ENCODE measurements at places on chromosomes 1 and 21. TPM values are rescaled to one million over a fixed set of nuclear protein-coding genes. Genes with fewer than 3 reads are reported as not detected.

- DNase-seq: no peak
These were observed 108.8 kb downstream of the DPYD start for GRCh38 chr1:97812076-97812475.

DNA sequence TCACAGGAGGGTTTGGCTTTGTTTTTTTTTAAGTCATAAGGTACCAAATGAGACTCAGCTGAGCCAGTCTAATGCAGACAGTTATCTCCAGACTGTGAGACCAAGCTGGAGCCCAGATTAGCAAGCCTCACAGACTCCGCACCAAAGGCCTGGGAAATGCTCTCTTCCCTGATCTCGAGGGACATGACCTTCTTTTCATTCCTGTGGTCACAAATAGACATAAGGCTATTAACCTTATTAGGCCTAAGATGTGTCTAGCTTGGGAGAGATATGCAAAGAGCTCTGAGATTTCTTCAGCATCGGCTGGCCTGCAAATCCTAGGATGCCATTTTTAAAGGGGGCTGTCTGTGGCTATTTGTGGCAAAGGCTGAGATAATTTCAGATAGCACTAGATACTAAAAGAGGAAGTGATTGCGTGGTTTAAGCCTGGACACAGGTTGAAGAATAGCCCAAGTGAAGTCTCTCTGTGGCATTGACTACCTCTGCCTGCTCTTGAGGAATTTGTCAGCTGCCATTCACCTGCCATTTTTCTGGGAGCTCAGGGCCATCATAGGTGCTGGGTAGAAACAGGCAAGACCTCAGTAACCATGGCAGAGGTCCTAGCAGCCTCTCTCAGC is 301.3 kb downstream of the SIPA1L2 start:
- no peak for DNase-seq

DNA sequence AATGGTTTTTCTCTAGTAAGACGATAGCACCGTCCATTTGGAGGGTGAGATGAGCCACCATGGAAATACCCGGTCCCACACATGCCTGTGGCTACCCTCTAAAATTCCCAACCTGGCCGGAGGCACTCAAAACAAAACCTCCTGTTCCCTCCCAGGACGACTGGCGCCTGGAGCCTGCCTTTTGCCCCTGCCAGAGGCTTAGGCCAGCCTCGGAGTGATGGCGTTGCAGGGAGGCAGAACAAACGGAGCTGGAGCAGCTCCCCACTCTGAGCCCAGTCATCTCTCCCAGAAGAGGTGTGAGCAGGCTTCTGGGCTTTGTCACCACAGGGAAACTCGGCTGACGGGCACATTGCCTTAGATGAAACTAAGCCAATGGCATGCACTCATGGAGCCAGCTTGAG is 213.7 kb upstream of the HOOK1 start:
- peak; percentile 23 for DNase-seq

- no peak for DNase-seq
These were observed 54.6 kb upstream of the BTG3 start for GRCh38 chr21:17667256-17667655.

Gene RGS8
- total RNA-seq: not detected

DNA sequence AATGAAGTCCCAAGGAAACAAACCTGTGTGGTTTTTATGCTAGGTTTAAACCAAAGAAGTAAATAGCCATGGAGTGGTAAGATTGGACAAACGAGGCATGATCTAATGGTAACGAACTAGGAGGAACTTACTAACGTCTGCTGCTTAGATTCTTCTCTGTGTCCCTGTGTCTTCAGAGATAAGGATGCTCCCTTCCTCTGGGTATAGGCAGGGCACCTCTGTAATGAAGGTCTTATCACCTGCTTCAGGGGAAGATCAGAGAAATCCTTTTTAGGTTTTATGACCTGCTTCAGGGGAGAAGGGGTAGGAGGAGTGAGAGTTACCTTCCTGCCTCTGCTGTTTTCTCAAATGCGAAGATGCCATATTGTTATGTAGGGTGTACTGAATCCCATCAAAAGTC is 214.9 kb upstream of the L1TD1 start:
- DNase-seq: peak; percentile 42

Gene NR1I3
- total RNA-seq: not detected

Measured in osteoblast (primary cell).